CD4-positive, alpha-beta memory T cell (primary cell): ENCODE measurements at places on chromosomes 2 and 18. TPM values are rescaled to one million over a fixed set of nuclear protein-coding genes. Genes with fewer than 3 reads are reported as not detected.

DNA sequence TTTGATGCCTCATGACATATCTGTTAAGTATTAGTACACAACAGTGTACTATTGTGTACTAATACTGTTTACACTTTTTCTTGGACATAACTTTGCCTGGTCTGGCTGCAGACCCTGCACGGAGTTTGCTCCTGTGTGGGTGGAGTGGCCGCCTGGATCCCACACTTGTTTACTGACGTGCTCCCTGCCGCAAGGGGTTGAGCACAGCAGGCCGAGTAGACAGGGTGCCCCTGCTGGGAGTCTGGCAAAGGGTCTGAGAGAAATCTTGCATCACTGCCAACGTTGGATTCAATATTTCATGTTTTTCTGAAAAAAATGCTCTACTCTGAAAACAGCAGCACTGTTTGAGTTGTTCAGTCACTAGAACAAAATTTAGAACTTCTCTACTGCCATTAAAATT, 59.0 kb downstream of the PDK1 start:
- H3K4me1 ChIP-seq = no peaks in the 10 kb centered on the region
- DNase-seq = no peak
- no peak overlapping the region for H3K4me3 ChIP-seq
- no peak overlapping the region for H3K27ac ChIP-seq
- H3K36me3 ChIP-seq = no peaks in the 10 kb centered on the region

DNA sequence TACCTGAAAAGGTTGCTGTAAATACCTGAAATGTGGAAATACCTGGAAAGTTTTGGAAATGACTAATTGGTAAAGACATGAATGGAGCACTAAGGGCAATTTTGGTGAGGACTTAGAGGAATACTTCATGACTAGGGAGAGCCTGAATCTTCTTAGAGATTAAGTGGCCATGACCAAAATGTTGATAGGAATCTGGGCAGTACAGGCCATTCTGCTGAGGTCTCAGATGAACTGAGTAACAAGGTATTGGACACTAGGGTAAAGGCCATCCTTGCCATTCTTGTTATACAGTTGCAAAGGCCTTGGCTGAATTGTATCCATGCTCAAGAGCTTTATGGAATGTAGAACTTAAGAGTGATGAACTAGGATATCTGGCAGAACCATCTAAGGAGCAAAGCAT, 742.9 kb upstream of the RAB6C start:
- H3K4me3 ChIP-seq = no peak overlapping the region
- H3K27ac ChIP-seq = no peak overlapping the region
- no peak for DNase-seq
- no peaks in the 10 kb centered on the region for H3K27me3 ChIP-seq

- DNase-seq = no peak
- no peaks in the 10 kb centered on the region for H3K27me3 ChIP-seq
- peaks cover 56% of the 10 kb centered on the region for H3K36me3 ChIP-seq
- peaks cover 2% of the 10 kb centered on the region for H3K4me1 ChIP-seq
Observed at GRCh38 chr2:241088791-241089732, 13.0 kb downstream of the MTERF4 start.

DNA sequence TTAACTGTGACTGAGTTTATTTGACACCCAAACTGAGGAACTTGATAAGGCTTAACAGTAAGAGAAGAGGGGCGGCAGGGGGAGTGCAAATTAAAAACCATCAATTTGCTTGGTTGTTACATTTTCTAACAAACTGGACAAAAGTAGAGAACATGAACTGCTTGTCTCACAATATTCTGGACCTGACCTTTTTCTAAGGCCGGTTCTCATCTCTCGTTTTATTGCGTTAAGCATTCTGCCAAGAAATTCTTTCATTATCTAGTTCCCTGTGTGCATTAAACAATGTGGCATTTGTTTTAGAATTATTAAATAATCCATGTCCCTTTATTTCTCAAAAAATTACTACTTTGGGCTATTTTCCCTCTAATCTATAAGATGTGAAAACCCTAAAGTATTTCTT, 565.2 kb upstream of the PKDCC start:
- DNase-seq = no peak
- no peak overlapping the region for H3K27ac ChIP-seq
- H3K27me3 ChIP-seq = no peaks in the 10 kb centered on the region
- no peaks in the 10 kb centered on the region for H3K4me1 ChIP-seq
- no peak overlapping the region for H3K4me3 ChIP-seq

DNA sequence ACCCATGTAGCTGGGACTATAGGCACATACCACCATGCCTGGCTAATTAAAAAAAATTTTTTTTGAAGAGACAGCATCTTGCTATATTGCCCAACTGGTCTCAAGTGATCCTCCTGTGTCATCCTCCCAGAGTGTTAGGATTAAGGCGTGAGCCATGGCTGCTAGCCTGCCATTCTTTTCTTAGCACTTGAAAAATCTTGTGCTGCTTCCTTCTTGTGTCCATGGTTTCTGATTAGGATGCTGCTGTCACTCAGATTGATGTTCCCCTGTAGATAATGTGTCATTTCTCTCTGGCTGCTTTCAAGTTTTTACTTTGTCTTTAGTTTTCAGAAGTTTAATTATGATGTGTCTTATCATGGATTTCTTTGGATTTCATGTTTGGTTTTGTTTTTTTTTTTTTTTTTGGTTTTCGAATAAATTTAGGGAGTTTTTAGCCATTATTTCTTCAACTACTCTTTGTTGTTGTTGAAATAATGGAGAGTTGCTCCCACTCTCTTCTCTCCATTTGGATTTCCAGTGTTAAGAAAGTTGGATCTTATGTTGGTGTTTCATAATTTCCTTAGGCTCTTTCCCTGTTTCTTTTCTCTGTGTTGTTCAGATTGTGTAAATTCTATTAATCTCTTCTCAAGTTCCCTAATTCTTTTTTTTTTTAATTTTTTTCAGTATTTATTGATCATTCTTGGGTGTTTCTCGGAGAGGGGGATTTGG, 2.5 kb downstream of the ATP9B start:
- H3K27me3 ChIP-seq = no peaks in the 10 kb centered on the region
- no peak overlapping the region for H3K4me3 ChIP-seq
- no peak for DNase-seq
- H3K36me3 ChIP-seq = no peaks in the 10 kb centered on the region
- peaks cover 54% of the 10 kb centered on the region for H3K4me1 ChIP-seq
- H3K27ac ChIP-seq = no peak overlapping the region

- no peaks in the 10 kb centered on the region for H3K4me1 ChIP-seq
- no peaks in the 10 kb centered on the region for H3K27me3 ChIP-seq
- no peak overlapping the region for H3K27ac ChIP-seq
- DNase-seq = no peak
- no peak overlapping the region for H3K4me3 ChIP-seq
- no peaks in the 10 kb centered on the region for H3K36me3 ChIP-seq
Observed at GRCh38 chr2:214676421-214677089, 132.9 kb downstream of the BARD1 start.

DNA sequence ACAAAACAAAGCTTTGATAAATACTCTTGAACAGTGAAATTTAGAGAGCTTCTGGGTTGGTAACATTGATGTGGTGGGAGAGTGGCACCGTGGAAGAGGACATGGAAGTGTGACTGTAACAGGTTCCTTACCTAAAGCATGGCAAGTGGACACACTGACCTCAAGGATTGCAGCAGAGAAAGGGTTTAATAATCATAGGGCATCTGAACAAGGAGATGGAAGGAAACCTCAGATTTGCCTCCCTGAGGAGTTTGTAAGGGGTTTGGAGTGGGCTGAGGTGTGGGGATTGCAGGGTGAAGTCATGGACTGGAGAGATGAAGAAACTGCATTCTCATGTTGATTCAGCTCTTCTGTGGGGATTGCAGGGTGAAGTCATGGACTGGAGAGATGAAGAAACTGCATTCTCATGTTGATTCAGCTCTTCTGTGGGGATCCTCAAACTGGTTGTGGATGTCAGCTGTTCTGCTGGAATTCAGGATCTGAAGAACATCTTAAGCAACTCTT, 83.8 kb upstream of the TLK1 start:
- no peaks in the 10 kb centered on the region for H3K36me3 ChIP-seq
- H3K4me1 ChIP-seq = peaks cover 37% of the 10 kb centered on the region
- no peak for DNase-seq
- H3K27me3 ChIP-seq = no peaks in the 10 kb centered on the region
- H3K4me3 ChIP-seq = no peak overlapping the region

DNA sequence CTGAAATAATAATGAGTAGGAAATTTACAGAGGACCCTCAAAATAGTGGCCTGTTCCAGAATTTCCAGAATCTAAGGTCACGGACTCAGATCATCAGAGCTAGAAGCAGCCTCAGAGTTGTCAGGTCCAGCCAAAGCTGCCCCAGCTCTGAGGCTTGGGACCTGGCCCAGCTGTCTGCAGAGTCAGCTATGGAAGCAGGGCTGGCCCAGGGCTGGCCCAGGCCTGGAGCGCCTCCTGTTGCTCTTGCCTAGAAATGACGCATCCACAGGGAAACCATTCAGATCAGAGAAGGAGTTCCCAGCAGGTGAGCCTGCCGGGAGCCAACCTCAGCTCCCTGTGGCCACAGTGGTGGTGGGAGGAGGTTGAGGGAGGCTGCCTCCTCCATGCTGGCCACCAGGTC, 106.7 kb upstream of the ARL4C start:
- H3K4me1 ChIP-seq = no peaks in the 10 kb centered on the region
- H3K27ac ChIP-seq = no peak overlapping the region
- no peaks in the 10 kb centered on the region for H3K36me3 ChIP-seq
- DNase-seq = no peak
- no peaks in the 10 kb centered on the region for H3K27me3 ChIP-seq

- DNase-seq = no peak
- no peak overlapping the region for H3K4me3 ChIP-seq
- H3K36me3 ChIP-seq = no peaks in the 10 kb centered on the region
- H3K27me3 ChIP-seq = no peaks in the 10 kb centered on the region
- no peaks in the 10 kb centered on the region for H3K4me1 ChIP-seq
Observed at GRCh38 chr2:69298261-69298660, 88.8 kb downstream of the GFPT1 start.

DNA sequence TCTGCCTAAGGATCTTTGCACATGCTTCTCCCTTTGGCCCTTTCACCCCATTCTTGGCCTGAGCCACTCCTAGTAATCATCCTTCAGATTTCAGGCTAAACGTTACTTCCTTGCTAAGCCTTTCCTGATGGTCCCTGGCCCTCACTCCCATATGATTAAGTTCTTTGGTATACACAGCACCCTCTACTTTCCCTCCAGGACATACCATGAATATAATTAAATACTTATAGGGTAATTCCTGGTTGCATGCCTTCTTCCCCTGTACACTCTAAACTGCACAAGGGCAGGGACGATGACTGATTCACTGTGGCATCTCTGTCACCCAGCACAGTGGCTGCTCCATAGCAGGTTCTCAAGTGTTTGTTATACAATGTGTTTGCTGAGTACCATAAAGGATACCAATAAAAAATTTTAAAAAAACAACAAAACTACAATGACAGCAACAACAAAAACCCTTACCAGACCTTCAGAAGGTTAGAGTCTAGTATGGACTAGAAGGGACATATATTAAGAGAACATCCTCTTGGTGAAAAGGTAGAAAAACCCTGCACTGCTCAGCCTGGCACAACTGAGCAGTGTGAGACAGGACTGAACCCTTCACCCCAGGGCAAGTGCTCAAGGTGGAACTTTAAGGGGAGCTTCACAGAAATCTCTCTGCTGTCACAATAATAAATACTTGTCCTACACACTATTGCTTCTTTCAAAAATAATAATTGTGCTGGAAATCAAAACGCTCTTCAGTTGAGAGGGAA, 76.2 kb downstream of the AAK1 start:
- H3K4me3 ChIP-seq = no peak overlapping the region
- H3K27ac ChIP-seq = no peak overlapping the region
- no peak for DNase-seq

GRCh38 chr2:206801418-206802189, 36.2 kb downstream of the FASTKD2 start:
- no peaks in the 10 kb centered on the region for H3K36me3 ChIP-seq
- H3K4me3 ChIP-seq = no peak overlapping the region
- H3K27ac ChIP-seq = no peak overlapping the region
- H3K27me3 ChIP-seq = no peaks in the 10 kb centered on the region
- peaks cover 3% of the 10 kb centered on the region for H3K4me1 ChIP-seq
- no peak for DNase-seq

The SUPT7L gene
- 22.7 TPM for polyA plus RNA-seq

The HEATR5B gene
- polyA plus RNA-seq = 6.1 TPM

The CTDSP1 gene
- polyA plus RNA-seq = 26.4 TPM

The SMARCAL1 gene
- polyA plus RNA-seq = 22.2 TPM

The RAB6C gene
- not detected for polyA plus RNA-seq

The AMER3 gene
- not detected for polyA plus RNA-seq

The ZEB2 gene
- 1.5 TPM for polyA plus RNA-seq

The CCDC141 gene
- polyA plus RNA-seq = 2.4 TPM
